ENCODE measurements at places on chromosomes 11 and 22.
A peak's percentile ranks its signal among the peaks of the same experiment; 100 is the strongest.

- DNase-seq = no peak
These were observed 7.3 kb upstream of the TBX1 start for GRCh38 chr22:19753090-19753842.

DNA sequence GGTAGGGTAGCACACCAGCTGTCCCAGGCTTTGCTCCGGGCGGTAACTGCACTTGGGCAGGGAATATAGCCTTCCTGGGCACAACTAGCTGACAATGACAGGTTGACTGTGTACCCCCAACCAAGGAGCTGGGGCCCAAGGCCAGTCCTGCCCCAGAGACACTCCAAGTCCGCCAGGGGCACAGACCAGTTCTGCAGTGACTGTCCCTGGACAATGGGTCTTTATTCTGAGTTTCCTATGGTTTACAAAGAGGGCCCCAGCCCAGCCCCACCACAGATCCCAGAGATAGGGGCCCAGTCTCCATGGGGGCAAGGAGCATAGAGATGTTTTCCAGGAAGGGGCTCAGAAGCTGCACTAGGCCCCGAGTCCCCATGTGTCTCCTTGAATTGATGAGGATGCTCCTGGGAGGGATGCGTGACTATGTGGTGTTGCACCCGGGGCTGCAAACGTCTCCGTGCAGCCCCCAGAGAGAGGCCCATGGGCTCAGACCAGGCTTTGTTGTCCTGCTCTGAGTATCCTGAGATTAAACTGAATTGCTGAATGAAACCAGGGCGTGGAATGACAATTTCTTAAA, 48.4 kb downstream of the CD6 start:
- DNase-seq = no peak

DNA sequence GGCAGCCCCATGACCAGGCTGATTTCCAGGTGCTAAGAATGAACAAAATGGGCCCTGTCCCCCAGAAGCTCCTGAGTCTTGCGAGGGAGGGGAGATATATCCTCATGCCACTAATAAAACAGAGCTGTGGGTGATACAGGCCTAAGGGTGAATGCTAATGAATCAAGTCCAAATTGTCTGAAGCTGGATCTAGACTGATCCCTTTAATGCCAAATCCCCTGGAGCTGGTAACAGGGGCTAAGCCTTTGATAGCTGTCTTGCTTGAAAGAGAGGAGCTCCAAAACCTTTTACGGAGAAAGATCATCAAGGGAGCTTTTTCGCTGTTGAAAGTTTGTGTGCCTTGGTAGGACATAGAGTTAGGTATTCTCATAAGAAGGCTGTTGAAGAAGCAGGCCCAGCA, 79.7 kb downstream of the PPFIBP2 start:
- no peak for DNase-seq

DNA sequence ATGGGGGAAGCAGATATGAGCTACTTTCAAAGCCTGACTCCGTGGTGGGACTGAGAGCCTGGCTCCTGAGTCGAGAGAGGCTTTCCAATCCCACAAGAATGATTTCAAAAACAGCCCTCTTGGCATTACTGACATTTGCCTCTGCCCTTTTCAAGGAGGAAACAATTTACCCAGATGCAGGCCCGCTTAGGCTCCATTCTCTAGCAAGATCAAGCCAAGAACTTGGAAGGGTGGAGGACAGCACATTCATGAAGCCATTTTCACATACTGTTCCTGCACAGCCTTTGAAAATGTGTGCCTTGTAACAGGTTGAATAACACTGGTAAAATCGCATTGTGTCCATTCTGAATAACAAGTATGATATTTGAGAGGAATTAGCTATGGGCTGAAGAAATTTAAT, 58.2 kb upstream of the EED start:
- no peak for DNase-seq

GRCh38 chr11:95095858-95096587, 6.4 kb downstream of the ENDOD1 start:
- peak; percentile 52 for DNase-seq

DNA sequence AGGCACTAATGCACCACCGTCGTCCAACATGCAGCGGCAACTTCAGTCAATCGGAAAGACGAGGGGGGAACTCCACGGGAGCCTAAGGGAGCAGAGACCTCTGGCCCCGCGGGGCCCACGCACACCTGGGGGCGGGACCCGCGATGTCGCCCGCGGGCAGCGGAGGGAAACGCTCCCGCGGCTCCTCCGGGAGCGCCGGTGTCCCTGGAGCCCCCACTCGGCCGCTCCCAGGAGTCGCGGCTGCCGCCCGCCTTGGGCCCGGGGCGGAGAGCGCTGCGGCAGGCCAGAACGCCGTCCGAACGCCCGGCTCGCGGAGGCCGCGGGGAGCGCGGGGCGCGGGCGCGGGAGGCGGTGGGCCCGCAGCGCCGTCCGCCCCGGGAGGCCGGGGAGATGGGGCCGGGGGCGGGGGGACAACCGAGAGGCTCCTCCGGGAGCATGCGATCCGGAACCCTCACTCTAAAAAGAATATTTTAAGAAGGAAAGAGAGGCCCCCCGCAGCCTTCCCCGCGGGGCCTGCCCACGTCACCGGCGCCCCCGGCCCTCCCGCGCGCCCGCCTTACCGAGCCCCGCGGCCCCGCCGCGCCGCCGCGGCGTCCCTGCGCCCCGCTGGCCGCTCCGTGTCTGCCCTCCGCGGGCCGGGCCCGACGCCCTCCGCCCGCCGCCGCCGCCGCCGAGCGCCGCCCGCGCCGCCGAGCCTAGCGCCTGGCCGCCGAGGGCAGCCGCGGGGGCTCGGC, 86.6 kb upstream of the ARHGAP32 start:
- no peak for DNase-seq

- no peak for DNase-seq
These were observed 31.4 kb upstream of the APOL5 start for GRCh38 chr22:35686298-35686697.

DNA sequence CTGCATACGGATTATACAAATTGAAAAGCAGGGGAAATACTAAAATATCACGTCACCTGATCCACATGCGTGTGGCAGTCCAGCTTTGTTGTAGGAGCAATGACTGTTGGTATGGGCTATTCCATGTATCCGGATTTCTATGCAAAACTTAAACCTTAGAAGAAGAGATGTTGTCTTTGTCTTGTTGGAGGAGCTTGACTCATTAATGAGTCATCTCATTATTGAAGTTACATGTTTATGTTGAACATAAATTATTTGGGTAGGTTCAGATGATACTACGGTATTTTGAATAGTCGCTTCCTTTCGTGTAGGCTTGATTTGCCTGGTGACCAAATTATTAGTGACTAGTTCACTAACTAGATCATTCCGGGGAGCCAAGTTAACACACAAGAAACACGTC, 806 bp upstream of the SAAL1 start:
- DNase-seq = peak; percentile 11

DNA sequence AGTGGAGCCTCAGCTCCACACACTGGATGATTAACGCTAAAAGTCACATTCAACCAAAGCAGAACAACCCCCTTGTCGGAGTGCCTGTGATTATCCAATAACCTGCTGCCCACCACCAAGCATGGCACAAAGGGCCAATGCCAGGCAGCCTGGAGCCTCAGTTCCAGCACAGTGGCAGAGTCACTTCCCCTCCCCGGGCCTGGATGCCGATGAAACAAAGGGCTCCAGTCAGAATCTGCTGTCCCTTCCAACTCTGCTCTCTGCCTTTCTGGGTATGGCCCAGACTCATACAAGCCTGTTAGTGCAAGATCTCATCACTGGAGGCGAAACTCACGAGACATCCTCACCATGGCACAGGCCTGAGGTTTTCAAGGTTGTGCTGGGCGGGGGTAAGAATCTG, 52.1 kb downstream of the CLTCL1 start:
- no peak for DNase-seq

- DNase-seq = peak; percentile 4
These were observed 67.0 kb downstream of the FANCF start for GRCh38 chr11:22558664-22559063.

DNA sequence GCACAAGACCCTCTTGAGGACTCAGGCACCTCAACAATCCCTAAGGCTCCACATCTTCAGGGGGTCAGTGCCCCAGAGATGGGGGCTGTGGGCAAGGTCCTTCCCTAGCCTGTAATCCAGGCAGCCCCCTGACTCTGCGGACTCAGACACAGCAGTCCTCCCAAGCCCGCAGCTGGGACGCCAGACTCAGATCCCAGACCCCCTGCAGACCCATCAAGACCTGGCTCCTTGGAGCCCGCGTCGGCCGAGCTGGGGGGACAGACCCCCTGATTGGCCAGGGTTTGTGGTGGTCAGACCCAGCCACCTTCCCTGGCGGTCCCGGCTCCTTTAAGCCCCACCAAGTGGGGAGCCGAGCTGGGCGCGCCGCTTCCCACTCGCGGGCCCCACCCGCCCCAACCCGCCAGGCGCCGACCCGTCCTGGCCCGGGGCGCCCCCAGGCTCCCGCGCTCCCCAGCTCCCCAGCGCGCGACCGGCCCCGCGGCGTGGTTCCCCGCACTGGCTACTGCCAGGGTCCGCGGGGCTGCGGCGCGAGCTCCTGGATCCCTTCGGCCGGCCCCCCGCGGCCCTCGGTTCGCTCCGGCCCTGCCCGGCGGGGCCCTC, 458 bp downstream of the OSBPL5 start:
- no peak for DNase-seq

DNA sequence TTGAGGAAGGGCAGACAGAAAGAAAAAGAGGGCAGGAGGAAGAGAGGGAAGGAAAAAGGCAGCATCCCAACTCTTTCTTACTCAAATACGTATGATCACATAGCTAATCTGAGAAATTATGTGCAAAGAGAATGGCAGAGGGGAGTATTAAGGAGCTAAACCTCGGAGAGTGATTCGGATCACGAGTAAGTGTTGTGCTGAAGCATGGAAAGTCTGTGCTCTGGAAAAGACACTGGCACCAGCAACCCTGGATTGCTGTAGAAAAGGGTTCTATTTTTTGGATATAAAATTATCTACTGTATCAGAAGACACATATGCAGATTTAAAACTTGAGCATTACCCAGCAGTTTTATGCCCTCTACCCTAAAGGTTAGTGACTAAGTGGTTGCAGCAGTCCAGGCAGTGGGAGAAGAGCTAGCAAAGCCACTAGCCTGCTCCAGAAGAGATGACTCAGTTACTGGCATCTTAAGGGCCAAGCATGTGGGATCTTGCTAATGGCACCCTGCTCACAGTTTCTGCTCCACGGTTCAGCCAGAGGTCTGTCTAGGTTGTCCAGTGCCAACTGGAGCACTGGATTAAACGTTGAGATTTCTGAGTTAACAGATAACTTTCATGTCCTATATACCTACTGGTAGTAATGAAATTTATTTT, 151.7 kb downstream of the SWAP70 start:
- DNase-seq = peak; percentile 81

GRCh38 chr11:46725338-46726205, 6.6 kb downstream of the F2 start:
- DNase-seq = no peak

- DNase-seq = no peak
These were observed 231.5 kb downstream of the MIAT start for GRCh38 chr22:26888887-26889286.

GRCh38 chr22:37151401-37151800, 1.7 kb upstream of the IL2RB start:
- no peak for DNase-seq

GRCh38 chr22:22681221-22681739, 36.9 kb downstream of the GGTLC2 start:
- DNase-seq = no peak

- DNase-seq = no peak
These were observed 33.6 kb downstream of the GALNT18 start for GRCh38 chr11:11588243-11588642.

- DNase-seq = no peak
These were observed 118.1 kb downstream of the HIPK3 start for GRCh38 chr11:33375236-33375635.

- DNase-seq = no peak
These were observed 1.4 kb upstream of the CSF2RB start for GRCh38 chr22:36911887-36912661.

DNA sequence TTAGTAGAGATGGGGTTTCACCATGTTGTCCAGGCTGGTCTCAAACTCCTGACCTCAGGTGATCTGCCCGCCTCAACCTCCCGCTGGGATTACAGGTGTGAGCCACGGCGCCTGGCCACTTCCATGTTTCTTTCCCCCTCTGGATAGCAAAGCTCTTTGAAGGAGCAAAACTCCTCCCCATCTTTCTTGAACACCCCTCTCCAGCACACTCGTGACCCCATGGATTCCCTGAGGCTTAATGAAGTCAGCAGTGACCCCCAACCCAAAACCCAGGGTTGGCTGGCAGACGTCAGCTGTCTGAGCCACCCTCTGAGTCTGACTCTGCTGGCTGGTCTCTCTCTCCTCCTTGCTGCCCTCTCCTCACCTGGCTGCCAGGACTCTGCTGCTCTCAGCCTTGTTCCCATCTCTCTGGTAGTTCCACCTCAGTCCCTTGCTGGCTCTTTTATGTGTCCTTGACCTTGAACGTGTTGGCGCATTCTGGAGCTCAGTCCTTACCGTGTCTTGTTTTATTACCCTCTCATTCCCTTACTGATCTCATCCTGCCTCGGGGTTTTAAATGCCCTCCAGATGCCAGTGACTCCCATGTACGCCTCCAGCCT, 44.5 kb downstream of the PARVG start:
- no peak for DNase-seq

- peak; percentile 36 for DNase-seq
These were observed 120.6 kb downstream of the MICAL3 start for GRCh38 chr22:17903564-17904295.

DNA sequence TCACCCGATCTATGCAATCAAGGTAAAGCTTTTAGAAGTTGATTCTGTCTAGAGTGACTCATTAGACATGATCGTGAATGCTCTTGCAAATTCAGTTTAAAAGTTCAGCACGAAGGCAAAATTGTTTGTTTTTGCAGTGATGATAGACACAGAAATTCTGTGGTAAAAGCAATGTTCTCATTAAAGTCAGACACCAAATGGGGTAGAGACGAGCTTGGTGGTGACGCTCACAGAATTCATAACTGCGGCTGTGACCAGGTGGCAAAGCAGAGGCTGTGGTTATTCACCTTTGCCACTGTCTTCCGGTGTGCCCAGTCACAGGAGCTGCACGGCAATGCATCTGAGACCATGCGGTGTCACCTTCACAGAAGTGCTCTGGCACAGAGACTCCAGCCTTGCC, 83.4 kb downstream of the WNT7B start:
- no peak for DNase-seq

DNA sequence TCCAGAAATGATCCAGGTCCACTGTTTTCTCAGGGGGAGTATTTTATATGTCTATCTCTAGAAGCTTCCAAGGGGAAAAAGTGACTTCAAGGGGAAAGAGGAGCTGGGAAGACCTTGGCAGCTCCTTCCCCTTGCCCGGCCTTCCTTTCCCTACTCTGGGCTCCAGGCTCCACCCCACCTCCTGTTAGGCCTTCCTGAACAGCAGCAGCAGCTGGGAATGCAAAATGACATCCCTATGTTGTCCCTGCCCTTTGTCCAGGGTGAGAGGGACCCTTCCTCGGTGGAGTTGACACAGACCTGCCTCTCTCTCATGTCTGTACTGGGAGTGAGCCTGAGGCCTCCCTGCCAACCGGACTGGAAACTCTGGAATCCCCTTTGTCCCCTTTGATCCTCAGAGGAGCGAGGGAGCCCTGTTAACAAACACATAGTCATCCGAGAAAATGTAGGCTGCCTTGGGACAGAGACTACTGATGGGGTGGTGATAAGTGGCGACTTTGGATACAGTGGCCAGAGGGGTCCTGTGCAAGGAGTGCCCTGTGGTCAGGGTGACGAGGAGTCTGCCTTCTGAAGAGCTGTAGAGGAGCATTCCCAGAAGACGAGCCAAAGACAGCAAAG, 9.0 kb upstream of the MALAT1 start:
- peak; percentile 46 for DNase-seq

GRCh38 chr22:23565915-23566704, 14.0 kb downstream of the IGLL1 start:
- DNase-seq = no peak

- peak; percentile 66 for DNase-seq
These were observed 881.3 kb downstream of the KCNA4 start for GRCh38 chr11:29135504-29135903.

All from astrocyte of the spinal cord (primary cell).